ENCODE measurements at places on chromosomes 12 and 14.
A peak's percentile ranks its signal among the peaks of the same experiment; 100 is the strongest.

DNA sequence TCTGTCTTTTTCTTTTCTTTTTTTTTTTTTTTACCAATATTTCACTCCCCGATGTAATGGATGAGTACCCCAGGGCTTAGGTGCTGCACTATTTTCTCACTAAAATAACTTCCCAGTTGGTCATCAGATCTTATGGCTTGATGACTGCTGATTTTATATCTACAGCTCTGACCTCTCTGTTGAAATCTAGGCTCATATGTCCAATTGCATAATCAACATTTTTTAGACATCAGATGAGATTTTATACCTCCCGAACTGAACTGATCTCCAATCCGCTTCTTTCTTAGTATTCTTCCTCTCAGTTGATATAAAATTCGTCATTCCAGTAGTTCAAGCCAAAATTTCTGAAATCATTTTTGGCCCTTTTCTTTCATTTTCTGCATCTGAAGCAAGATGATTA is 1236.5 kb downstream of the SLC16A7 start:
- DNase-seq, result no peak

GRCh38 chr14:32494609-32495434 is 165.7 kb downstream of the AKAP6 start:
- DNase-seq, result no peak

DNA sequence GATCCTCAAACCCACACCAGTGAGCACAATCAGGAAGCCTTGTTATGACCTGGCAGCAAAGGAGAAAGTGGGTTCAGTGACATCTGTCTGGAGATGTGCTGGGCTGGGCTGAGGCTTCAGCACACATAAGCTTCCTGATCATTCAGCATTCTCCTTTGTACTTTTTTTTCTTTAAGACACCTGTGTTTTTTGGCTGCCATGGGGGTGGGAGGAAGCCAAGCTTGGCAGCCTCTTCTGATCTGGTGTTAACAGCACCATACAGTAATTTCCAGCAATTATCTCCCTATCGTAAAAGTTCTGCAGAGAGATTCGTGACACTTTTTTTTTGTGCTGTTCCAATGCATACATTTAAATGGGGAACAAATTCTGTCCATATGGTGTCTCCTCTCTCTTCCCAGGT is 38.9 kb upstream of the RASSF3 start:
- peak; percentile 12 for DNase-seq

GRCh38 chr14:54350203-54350602 is 46.6 kb upstream of the CDKN3 start:
- DNase-seq, result no peak

GRCh38 chr12:75208856-75209811 is 505 bp downstream of the KCNC2 start:
- peak; percentile 3 for DNase-seq

- DNase-seq, result peak; percentile 29
Measured at GRCh38 chr14:99660006-99660566, 15.2 kb downstream of the HHIPL1 start.

DNA sequence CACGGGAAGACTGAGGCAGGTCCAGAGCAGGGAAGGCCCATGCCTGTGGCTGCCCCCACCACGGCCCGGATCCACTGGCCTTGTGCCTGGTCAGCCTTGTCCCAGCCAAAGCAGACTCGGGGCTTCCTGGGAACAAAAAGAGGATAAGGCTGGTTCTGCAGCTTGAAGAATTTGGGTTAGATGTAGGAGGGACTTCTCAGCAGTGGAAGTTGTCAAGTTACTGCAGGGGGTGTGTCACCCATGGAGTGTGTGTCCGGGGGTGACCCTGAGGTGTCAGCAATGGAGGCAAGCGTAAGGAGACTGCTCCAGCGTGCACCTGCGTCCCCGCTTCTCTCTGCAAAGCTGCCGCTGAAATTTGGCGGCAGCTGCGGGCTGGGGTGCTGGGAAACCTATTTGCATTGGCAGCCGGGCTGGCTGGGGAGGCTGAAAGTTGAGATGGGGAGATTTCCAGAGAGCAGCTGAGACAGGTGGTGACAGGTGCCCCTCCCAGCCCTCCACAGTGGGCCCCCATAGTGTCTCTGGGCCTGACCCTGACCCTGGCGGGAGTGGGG is 12.5 kb upstream of the TNFAIP2 start:
- peak; percentile 54 for DNase-seq

DNA sequence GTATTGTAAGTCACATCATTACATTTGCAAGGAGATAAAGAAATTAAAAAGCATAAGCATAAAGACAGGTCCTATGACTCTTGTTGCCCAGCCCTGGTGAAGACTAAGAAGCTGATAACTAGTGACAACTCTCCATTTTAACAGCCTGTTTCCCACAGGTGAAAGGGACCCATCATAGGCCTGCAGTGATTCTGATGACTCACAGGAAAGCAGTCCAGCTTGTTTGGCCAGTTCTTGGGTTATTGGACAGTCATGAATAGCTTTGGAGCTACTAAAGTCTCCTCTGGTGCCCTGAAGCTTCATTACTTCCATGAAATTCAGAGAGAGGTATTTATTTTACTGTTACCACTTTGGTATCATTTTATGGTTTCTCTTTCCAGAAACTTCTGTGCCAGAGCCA is 55.5 kb upstream of the DYRK2 start:
- no peak for DNase-seq

- DNase-seq, result no peak
Measured at GRCh38 chr12:106181401-106182114, 42.8 kb upstream of the NUAK1 start.

DNA sequence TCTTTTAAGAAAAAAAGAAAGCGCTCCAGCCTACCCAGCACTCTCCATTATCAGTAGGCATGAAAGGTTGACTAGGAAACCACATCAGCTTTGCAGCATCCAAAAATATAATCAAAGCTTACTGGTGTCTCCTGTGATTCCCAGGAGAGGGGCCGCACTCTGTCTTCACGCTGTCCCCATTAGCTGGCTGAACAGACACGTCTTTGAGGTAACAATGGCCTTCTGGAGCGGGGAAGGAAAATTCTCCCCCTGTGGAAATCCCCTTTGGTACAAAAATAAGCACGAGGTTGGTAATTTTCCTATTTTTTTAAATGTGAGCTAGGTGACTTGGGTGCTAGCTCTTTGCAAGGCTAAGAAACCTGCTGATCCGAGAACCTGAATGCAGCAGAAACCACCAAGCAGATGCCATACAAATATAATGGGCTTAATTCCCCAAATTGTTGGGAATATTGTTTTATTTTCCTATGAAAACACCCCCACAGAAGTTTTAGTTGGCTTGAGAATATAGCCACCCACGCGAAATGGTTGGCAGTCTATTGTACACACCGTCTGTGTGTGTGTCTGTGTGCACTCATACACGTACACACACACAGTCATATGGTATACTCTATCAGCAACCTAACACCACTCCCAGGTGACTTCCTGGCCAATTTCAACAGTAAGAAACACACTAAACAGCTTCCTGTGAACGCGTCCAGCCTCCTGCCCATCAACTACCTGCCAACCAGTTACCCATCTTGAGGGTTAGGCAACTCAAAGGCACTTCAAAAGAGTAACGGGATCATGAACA is 71.2 kb downstream of the KSR2 start:
- DNase-seq, result no peak

DNA sequence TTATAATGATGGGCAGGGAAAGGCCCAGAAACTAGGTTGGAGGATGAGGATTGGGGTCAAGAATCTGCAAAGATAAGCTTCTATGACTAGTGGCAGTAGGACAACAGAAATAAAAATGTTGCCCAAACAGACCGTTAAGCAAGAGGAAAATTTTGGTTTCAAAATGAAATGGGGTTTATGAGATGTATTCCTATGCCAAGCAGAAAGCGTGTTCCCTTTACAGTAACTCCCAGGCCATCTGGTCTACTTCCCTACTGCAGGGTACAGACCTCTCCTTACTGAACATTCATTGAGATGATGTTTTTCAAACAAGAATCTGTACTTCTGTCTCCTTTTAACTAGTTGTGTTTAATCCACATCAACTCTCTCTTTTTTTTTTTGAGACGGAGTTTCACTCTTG is 20.4 kb upstream of the TMEM229B start:
- no peak for DNase-seq

- no peak for DNase-seq
Measured at GRCh38 chr12:8038659-8039114, 6.2 kb downstream of the FOXJ2 start.

DNA sequence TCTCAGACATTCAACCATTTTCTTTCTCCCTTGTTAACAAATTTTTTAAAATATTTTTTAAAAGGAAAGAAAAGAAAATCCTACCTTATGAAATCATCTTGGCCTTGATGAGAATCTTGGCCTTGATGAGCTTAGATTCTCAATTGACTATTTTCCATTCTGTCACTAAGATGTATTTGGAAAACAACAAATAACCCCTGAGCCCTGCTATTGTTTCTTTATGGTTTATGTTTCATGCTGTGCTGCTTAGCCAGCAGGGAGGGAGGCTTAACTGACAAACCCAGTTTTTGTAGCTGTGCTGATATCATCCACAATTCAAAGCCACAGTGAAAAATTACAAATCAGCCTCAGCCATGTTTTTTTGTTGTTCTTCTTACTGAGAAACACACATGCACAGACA is 404.1 kb downstream of the RAD51B start:
- DNase-seq, result no peak

- no peak for DNase-seq
Measured at GRCh38 chr12:76173756-76174155, 89.3 kb upstream of the NAP1L1 start.

- DNase-seq, result no peak
Measured at GRCh38 chr14:33646692-33647260, 304.1 kb downstream of the EGLN3 start.

- no peak for DNase-seq
Measured at GRCh38 chr14:91032248-91032647, 28.2 kb downstream of the RPS6KA5 start.

GRCh38 chr12:113230315-113231234 is 9.3 kb downstream of the TPCN1 start:
- no peak for DNase-seq

DNA sequence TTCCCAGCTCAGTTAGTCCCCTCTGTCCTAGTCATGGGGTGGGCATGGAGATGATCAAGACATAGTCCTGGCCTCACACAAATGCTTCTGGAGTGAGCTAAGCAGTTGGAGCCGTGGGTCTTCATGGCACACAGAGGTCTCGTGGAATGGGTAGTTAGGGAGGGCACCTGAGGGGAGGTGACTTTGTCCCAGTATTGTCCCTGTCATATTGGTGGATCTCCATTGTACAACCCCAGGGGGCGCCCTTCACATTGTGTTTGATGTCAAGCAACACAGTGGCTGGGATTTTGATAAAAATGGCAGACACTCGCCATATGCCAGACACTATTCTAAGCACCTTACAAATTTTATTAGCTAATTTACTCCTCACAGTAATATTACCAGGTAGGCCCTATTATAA is 175.4 kb upstream of the LHX5 start:
- DNase-seq, result no peak

DNA sequence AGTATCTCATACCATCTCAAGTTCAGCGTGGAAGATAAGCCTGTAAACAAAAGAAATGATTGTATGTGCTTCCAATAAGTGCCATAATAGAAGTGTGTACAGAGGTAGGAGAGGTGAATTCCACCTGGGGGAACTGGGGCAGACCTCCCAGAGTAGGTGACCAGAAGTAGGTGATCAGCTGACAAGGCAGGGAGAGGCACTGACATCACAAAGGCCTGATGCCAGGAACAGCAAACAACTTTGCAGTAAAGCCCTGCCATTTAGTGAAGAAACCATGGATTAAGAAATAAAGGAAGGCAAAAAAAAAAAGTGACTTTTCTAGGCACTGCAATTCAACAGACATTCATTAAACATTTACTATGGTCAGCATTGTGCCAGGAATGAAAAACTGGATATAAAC is 31.1 kb downstream of the NR1H4 start:
- no peak for DNase-seq
